Stimulated activated CD8-positive, alpha-beta memory T cell treated with anti-CD3 and anti-CD28 coated beads, Interleukin-15, amount 100 ng/mL, for 48 hours (primary cell): ENCODE measurements at places on chromosomes 2 and 18.

DNA sequence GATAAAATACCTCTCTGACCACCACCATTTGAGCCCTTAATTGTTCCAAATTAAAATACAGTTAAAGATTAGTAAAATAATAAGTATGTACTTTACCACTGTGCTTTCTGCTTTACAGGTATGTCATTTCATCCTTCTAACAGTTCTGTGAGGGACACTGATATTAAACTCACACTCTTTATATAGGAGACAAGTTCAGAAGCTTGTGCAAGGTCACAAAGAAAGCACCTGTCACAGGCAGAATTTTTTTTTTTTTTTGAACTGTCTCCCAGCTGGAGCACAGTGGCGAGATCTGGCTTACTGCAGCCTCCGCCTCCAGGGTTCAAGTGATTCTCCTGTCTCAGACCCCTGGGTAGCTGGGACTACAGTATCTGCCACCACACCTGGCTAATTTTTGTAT is 21.6 kb upstream of the GPR75 start:
- DNase-seq: no peak

- no peak for DNase-seq
Observed at GRCh38 chr2:71821856-71822255, 325.8 kb downstream of the CYP26B1 start.

GRCh38 chr2:215395687-215396460 is 40.0 kb downstream of the FN1 start:
- no peak for DNase-seq

DNA sequence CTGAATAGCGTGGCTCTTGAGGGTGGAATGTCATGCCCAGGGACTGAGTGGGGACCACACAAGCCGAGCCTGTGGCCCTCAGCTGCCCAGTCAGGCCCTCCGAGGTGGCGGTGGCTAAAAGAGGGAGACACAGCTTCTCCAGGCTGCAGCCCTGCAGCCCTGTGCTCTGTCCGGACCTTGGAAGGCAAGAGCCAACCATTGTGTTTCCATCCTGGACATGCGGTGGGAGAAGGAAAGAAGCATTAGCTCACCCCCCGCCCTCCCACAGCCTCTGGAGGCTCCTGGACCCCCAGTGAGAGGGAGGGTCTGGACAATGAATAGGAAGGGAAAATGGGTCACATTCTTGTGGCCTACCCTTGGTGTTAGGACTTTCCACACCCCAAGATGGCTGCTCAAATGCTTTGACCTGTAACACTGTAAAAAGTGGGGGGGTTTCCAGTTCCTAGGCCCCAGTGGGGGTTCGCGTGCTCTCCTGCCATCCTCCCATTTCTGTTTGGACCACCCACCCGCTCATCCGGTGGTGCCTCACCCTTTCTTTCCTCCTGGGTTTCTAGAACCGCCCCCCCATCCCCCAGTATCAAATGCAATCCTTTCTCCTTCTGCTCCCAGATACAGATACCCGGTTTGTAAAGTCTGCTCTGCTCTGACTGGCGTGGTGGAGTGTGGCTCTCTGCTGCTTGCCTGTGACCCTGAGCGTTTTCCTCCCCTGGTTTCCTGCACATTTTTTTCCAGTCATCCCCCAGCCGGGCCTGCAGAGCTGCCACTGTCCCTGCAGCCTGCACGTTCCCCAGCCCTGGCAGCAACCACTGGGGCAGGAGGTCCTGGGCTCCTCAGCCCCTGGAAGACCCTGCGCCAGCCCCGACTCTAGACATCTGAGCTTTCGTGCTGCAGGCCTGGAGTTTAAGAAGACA is 36.3 kb upstream of the SMAD7 start:
- no peak for DNase-seq

- DNase-seq: no peak
Observed at GRCh38 chr2:171433763-171434012, at the start of gene METTL8. Gene METTL8, minus strand, starts transcription at chr2:171433990. Its CDS starts 41,805 bp downstream, at chr2:171392185.

- no peak for DNase-seq
Observed at GRCh38 chr2:108169982-108170625, 69.7 kb upstream of the SULT1C3 start.

GRCh38 chr2:113127646-113128570 is 510 bp downstream of the IL1RN start:
- DNase-seq: no peak

DNA sequence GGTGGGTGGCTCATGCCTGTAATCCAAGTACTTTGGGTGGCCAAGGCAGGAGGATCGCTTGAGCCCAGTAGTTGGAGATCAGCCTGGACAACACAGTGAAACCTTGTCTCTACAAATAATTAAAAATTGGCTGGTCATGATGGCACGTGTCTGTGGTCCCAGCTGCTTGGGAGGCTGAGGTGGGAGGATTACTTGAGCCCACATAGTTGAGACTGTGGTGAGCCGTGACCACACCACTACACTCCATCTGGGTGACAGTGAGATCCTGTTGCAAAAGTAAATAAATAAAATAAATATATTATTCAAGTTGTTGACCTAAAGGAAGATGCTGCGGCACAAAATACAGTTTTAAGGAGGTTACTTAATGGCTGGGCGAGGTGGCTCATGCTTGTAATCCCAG is 72.7 kb downstream of the LAMA3 start:
- no peak for DNase-seq

GRCh38 chr2:209472112-209472832 is 48.4 kb downstream of the MAP2 start:
- no peak for DNase-seq

DNA sequence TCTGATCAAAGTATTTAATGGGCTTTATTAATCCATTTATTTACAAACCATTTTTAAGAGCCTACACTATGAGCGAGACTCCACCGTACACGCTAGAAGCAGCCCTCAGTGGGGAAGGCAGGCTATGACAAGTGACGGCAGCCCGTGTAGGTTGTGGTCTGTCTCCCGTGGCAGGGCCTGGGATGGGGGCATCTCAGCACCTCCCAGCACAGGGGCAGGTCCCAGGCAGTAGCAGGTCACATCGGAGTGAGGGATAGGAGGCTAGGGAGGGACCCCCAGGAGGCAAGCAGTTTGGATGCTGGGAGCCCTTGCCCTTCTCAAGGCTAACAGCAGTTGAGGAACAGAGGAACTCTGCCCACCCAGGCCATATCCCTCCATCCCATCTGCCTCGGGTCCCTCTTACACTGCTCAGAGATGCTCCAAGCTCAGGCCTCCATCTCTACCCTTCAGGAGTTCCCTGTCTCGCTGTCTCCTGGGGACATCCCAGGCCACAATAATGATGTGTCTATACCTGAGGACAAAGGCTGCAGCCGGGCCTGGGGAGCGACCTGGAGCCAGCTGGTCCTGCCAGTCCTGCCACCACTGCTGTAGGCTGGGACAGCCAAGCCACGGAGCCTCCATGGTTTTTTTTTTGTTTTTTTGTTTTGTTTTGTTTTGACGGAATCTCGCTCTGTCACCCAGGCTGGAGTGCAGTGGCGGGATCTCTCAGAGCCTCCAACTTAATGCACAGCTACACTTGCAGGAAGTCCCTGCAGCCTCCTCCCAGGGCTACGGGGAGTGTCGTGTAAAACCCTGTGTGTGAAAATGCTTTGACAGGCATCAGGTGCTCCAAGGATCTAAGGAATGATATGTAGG is 92.0 kb downstream of the NDUFA10 start:
- DNase-seq: no peak

- DNase-seq: no peak
Observed at GRCh38 chr2:120675460-120676130, 60.1 kb upstream of the GLI2 start.

DNA sequence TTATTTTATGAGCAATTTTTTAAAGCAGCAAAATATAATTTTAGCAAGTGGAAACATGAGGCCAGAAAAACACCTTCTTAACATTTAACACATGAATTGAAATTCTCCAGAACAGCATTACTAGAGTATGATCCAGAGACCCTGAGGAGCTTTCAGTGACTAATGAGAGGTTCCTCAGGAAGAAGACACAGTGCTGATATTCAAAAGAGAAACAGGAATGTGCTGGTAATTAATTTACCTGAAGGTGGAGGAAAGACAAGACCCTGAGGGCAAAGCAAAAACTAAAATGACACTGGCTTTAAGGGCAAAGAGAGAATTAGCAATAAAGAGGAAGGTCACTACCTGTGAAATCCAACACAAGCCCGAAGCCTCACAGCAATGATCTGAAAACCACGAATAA is 97.0 kb downstream of the CDH2 start:
- no peak for DNase-seq

DNA sequence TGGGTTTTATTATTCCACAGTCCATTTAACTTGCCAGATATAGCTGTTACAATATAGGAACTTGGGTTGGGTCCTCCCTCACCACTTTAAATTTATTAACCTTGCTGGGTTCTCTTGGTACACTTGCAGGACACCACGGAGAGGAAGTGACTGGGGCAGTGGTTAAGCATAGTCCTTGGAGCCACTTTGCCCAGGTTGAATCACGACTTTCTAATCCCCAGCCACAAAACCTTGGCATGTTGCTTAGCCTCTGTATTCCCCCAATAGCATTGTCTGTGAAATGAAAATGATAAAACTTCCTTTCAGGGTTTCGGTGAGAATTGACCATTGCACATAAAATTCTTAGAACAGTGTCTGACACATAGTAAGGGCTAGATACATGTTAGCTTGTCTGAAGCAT is 221.2 kb downstream of the IRS1 start:
- no peak for DNase-seq

GRCh38 chr2:227462462-227462951 is 9.4 kb upstream of the AGFG1 start:
- no peak for DNase-seq

GRCh38 chr18:33820517-33821371 is 242.7 kb downstream of the ASXL3 start:
- no peak for DNase-seq

- DNase-seq: no peak
Observed at GRCh38 chr2:232412986-232413385, 6.3 kb downstream of the ALPG start.

- DNase-seq: no peak
Observed at GRCh38 chr2:189483980-189484740, 42.9 kb downstream of the WDR75 start.

DNA sequence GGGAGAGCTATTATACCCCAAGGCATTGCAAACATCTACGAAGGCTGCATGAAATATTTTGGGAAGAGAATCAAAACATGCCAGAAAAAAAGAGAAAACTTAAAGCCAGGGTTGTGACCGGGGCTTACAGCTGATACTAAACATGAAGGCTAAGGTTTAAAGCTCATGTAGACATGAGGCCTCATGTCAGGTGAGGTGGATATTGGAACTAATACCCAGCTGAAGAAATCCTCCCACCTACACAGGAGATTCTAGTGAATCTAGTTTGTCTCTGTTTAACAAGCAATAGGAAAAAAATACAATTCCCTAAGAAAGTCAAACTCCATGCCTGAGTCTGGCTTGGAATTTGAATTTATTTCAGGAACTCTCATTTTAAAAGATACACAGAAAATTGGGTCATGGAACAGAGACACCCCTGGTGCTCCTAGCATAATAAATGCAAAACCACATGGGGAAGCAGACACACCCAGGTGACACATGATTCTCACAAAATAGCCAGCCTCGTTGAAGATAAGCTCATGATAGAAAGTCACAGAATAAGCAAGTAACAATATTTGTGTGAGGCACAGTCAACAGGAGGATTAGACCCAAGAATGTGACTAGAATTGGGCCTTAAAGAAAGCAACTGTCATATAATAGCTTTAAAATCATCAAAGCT is 42.2 kb downstream of the UPP2 start:
- DNase-seq: no peak

DNA sequence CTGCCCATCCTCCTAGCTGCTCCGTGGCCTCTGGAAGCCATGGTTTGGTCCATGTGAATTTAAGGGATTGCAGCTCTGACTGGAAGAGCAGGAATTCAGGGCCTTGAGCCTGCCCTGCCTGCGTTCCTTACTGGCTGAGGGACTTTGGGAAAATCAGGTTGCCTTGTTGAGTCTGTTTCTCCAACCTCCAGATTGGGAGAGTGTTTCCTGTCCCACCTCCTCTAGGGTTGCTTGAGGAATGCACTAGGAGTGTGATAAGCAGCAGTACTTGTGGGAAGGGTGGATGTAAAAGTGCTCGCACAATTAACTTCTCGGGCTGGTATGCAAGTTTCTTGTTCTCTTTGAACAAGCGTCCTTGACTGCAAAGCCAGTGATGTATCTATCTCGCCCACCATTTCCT is 84.4 kb upstream of the YWHAQ start:
- DNase-seq: no peak

GRCh38 chr2:4882941-4883340 is 809.2 kb upstream of the SOX11 start:
- no peak for DNase-seq

GRCh38 chr2:185811580-185811979 is 73.0 kb downstream of the FSIP2 start:
- DNase-seq: no peak

GRCh38 chr2:162365392-162365791 is 21.5 kb downstream of the GCA start:
- DNase-seq: no peak

GRCh38 chr2:106607371-106607770 is 120.2 kb downstream of the CD8B2 start:
- no peak for DNase-seq

GRCh38 chr18:66156946-66157687 is 406.3 kb downstream of the CDH7 start:
- no peak for DNase-seq

DNA sequence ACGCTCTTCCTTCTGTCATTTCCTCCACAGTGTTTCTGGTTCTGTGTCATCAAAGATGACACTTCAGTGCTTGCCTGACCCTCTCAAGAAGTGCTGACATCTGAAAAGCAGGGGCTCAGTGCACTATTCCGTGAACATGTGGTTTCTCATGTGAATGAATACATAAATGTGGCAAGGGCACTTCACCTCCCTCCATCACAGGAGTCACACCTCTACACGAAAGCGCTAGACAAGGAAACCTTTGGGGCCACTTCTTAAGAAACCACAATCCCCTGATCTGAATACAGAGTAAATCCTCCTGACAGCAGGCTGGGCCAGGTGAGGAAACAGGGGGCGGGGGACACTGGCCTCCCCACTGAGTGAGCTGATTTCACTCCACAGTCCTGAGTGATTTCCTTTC is 145.8 kb upstream of the ACAA2 start:
- DNase-seq: peak; percentile 13

- no peak for DNase-seq
Observed at GRCh38 chr2:68365087-68365486, at the start of gene PLEK. Gene PLEK, plus strand, starts transcription at chr2:68365282. Its CDS starts 70 bp downstream, at chr2:68365352.

DNA sequence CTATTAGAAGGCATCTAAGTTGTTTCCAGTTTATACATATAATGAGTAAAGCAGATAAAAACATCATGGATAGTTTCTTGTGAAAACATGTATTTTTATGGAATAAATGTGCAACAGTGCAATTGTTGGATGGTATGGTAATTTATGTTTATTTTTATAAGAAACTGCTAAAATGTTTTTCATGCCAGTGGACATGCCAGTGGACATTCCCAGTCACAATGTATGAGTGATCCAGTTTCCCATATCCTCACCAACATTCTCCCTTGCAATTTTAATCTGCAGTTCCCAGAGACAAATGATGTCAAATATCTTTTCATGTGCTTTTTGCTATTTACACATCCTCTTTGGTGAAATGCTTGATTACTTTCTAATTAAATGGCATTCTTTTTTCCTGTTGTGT is 818.6 kb downstream of the SUCLG1 start:
- no peak for DNase-seq
